ENCODE measurements at places on chromosomes 4 and X.

GRCh38 chr4:40916880-40917279, 167.1 kb downstream of the NSUN7 start:
- DNase-seq, result no peak

DNA sequence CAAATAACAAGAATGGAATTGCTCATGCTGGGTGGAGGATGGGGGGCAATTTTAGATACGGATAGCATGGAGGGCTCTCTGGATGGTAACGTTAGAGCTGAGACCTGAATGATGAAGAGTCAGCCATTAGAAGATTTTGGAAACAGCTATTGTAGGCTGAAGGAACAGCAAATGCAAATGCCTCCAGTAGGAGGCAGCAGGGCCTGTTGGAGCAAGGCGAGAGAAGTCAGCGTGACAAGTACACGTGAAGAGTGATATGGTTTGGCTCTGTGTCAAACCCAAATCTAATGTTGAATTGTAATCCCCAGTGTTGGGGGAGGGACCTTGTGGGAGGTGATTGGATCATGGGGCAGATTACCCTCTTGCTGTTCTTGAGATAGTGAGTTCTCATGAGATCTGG, 59.3 kb upstream of the SOD3 start:
- no peak for DNase-seq

DNA sequence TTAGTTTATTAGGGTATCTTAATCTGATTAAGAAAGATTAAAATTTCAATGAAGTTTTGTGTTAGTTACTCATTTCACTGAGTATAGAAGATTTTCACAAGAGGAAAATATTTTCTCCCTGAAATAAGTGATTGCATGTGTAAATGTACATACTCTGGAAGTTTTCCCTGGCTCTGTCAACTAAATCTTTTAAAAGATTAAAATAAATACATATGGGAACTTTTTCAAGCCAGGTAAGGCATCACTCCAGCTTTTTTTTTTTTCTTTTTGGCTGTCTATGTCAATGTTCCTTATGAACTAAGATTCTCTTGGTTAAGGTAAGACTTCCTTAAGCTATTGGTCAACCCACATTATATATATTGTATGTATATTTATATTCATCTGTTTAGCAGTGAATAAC, 117.6 kb downstream of the CBR4 start:
- no peak for DNase-seq

GRCh38 chr4:153966641-153967040, 177.8 kb upstream of the SFRP2 start:
- DNase-seq, result no peak

GRCh38 chrX:10042055-10042454, 74.9 kb downstream of the CLDN34 start:
- no peak for DNase-seq

- DNase-seq, result no peak
Measured at GRCh38 chrX:16885628-16886027, 15.5 kb upstream of the RBBP7 start.

DNA sequence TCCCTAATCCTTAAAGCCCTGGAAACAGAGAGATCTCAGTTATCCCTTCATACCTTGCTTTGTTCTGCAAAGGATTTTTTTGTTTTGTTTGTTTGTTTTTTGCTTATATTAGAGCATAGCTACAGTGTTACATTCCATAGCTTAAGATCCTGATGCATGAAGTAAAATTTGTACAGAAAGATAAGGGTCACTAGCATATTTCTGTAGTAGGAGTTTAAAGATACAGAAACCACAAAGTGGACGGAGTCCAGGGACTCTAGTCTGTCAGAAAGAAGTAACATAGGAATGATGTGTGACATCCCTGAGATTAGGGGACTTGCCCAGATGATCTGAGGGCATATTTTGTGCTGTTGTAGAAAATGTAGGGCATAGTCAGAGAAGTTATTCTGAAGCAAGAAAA, 151.9 kb upstream of the PLAC1 start:
- DNase-seq, result no peak

DNA sequence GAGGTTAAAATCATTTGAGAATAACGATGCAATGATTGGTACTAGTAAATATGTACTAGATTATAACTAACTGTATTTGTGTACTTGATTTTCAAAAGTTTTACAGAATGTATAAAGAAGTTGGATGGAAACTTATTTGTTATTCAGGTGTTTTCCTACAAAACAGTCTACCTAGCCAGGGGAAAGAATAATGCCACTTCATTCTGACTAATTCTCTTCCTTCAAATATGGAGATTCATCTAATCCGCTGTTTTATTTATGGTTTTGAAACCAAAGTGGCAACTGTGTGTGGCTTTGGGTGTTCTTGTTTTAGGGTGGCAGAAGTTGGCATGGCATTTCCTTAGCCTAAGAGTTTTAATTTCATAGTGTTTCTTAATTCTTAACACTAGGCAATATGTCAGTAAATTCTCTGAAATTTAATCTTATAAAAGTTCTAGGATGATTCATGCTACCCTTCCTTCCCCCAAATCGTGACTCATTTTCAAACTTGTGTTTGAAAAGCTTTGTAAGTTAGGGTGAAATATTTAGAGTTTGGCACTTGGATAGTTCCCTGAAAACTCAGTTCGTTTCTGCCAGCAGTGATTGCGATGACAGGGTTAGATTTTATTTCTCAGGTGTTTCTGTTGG, 62.6 kb downstream of the DCLK2 start:
- DNase-seq, result no peak

DNA sequence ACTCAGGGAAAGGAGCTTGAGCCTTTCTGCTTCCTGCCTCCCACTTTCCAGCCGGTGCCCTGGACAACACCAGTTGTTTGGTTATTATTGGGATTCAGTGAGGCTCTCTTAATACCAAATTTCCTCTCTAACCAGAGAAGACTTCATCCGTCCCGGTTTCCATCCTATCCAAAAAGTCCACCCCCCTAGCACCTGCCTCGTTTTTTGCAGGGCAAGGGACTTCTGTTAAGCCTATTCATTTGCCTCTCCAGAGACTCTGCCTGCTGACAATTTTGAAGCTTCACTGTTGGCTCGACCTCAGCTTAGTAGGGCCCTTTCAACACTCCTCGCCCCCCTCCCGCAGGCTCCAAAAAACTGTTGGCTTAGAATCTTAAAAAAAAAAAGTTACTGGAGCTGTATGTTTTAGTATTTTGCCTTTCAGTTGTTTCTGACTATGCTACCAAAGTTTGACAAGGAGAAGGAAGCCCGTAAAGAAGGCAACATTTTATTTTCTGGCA, 779 bp upstream of the PRSS12 start:
- no peak for DNase-seq

- no peak for DNase-seq
Measured at GRCh38 chr4:175092114-175092513, 174.0 kb downstream of the ADAM29 start.

DNA sequence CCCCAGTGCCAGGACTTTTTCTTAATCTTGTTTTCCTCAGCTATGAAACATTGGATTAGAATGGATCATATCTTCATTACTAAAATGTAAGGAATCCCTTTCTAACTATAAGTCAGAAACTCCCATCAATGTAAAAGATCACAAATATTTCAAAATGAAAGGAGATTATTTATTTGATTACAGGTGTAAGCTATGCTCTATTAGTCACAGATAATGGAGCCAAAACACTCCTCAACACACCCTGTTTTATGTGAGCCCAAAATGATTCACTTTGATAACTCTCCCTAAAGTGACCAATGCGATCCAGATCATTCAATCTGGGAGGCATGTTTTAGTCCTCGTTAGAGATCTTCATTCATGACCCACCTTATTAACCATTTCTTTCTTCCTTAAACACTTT, 566.7 kb upstream of the TENM3 start:
- DNase-seq, result no peak

- DNase-seq, result no peak
Measured at GRCh38 chr4:139841464-139842195, 176.0 kb downstream of the MGST2 start.

DNA sequence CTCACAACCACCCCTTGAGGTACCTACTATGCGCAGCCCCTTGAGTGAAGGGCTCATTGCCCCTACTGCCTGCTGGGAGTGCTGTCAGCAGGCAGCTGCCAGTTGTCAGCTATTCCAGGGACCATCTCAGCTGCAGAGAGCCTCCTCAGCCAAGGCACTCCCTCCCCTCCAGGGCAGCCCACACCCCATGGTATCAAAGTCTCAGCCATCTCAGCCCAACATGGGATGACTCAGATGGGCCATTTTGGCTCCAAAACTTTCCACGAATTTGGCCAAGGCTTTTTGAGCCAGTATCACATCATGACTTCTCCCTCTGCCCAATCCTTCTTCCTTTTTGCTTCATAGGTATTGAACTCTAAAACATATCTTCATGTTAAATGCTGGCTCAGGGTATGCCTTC, 61.4 kb upstream of the MAP3K15 start:
- DNase-seq, result no peak

DNA sequence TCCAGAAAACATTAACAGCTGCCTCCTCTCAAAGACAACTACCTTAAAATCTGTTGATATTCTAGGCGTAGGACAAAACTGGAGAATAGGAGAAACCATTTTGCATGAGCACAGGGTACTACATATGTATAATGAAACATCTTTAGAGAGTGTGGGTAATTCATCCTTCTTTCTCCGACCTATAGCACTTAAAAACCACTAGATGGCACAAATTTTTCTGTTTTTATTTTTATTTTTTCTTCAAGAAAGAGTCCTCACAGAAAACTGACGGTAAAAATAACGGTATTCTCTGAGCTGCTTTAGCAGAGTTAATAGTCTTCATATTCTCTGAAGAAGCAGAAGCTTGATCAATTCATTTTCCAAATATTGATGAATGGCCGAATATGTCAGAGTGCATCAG, 14.6 kb downstream of the SMIM31 start:
- no peak for DNase-seq
